ENCODE measurements at places on chromosomes 4 and X.

DNA sequence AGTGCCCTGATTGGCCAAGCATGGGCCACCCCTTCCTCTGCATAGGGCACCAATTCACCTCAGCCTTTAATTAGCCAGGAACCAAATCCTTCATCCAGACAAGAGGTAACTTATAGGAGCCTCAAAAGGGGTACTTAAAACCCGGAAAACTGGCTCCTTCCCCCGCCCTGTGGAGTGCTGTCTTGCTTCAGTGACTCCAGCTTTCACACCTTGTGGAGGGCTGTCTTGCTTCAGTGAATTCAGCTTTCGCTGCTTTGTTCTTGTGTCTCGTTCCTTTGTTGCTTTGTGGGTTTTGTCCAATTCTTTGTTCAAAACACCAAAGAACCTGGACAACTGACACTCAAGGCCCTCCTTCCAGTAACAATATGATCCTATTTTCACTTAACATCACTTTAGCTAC is 82.2 kb upstream of the FRG1 start:
- no peaks in the 10 kb centered on the region for H3K4me1 ChIP-seq
- no peak for DNase-seq
- H3K27ac ChIP-seq, result no peak overlapping the region
- H3K4me3 ChIP-seq, result no peak overlapping the region

DNA sequence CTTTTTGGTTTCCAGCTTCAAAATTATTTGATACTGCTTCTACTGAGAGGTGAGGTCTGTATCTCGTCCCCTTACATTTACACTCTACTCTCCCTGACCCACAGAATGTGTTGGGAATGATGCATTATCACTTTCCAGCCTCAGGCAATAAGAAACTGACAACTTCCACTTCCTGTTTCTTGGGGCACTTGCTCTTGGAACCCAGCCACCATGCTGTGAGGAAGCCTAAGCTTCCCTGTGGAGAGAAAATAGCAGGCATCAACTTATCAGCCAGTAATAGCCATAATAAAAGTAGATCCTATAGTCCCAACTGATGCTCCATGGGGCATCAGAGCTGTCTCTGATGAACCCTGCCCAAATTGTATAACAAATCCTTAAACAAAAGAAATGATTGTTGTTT is 32.6 kb downstream of the RELL1 start:
- H3K27me3 ChIP-seq, result no peaks in the 10 kb centered on the region
- no peak overlapping the region for H3K4me3 ChIP-seq
- peaks cover 5% of the 10 kb centered on the region for H3K36me3 ChIP-seq

GRCh38 chrX:9862525-9862924 is 76.3 kb downstream of the SHROOM2 start:
- H3K27ac ChIP-seq, result no peak overlapping the region
- no peaks in the 10 kb centered on the region for H3K36me3 ChIP-seq
- peaks cover 3% of the 10 kb centered on the region for H3K4me1 ChIP-seq
- no peak overlapping the region for H3K4me3 ChIP-seq

DNA sequence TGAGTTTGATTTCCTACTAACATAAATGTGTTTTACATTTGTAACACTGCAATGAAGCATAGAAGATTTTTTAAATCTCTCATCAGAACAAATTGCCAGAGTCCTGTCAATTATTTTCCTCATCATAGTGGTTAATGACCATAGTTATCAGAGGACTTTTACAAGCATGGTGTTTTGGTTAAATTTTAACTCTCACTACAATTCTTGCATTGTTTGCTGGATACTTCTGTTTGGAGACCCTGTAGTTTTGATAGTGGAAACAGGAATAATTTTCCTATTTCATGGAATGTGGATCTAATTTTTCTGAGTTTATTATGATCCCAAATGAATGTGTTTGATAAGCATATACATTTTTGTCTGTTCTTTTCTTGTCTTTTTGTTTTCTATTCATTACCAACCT is 16.8 kb downstream of the NIPAL1 start:
- peaks cover 11% of the 10 kb centered on the region for H3K4me1 ChIP-seq
- no peak overlapping the region for H3K4me3 ChIP-seq

- DNase-seq, result no peak
- H3K27ac ChIP-seq, result no peak overlapping the region
- no peaks in the 10 kb centered on the region for H3K36me3 ChIP-seq
- no peaks in the 10 kb centered on the region for H3K27me3 ChIP-seq
These were observed 502.6 kb upstream of the HS3ST1 start for GRCh38 chr4:11931266-11931820.

Data from T-helper 17 cell (primary cell).